Left ventricle myocardium superior (tissue), 1 donor: ENCODE measurements at places on chromosomes 16 and 17.
A peak's percentile ranks its signal among the peaks of the same experiment; 100 is the strongest.

- peak; percentile 93 for DNase-seq
These were observed 7.4 kb downstream of the KDM6B start for GRCh38 chr17:7841396-7841914.

DNA sequence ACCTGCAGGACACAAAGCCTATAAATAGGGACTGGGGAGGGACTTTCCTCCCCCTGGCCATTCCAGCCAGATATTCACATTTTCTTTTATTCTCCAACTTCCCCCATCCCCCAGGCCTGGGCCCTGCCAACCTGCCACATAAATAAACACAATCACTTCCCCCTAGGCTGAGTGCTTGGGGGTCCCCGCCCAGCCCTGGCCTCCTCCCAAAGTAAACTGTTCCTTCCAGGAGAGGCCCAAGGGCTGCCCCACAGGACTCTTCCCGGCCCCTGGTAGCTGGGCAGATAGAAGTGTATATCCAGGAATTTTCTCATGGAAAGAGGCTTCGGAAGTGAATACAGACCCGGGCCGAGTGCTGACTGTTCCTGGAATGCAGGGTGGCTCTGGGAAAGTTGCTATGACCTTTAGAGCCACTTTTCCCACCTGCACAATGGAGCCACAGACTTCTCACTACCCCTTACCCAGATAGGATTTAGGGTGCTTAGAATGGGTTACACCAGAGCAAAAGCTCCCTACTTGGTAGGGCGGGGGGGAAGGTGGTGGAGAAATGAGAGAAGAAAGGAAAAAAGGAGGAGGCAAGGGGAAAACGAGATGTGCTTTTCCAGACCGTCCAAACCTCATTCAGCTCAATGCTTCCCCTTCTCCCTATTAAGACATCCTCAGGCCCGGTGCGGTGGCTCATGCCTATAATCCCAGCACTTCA, 8.5 kb downstream of the CSF3 start:
- peak; percentile 44 for DNase-seq

DNA sequence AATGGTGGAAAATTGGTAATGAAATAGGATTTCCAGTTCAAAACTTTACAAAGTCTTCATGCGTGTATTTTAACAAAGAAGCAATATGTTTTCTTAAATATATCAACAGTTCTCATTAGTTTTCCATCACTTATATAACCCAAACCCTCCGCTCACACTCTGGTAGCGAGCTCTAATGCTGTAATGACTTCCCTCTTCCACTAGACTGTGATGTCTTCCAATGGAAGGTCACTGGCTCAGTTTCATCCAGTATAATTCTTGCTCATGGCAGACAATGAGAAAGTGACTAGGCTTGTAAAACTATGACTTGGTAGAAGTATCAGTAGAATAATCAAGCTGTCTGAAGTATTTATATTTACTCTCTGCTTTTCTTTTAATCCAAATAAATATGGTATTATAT, 32.8 kb downstream of the NETO2 start:
- DNase-seq: no peak

- DNase-seq: peak; percentile 29
These were observed 40.7 kb upstream of the SLC12A3 start for GRCh38 chr16:56824331-56824730.

GRCh38 chr16:46897471-46897870, 13.3 kb downstream of the GPT2 start:
- peak; percentile 64 for DNase-seq

GRCh38 chr17:49316258-49316570, 45.8 kb downstream of the ZNF652 start:
- DNase-seq: no peak

GRCh38 chr16:15031179-15031578, 24.7 kb downstream of the NTAN1 start:
- DNase-seq: no peak

DNA sequence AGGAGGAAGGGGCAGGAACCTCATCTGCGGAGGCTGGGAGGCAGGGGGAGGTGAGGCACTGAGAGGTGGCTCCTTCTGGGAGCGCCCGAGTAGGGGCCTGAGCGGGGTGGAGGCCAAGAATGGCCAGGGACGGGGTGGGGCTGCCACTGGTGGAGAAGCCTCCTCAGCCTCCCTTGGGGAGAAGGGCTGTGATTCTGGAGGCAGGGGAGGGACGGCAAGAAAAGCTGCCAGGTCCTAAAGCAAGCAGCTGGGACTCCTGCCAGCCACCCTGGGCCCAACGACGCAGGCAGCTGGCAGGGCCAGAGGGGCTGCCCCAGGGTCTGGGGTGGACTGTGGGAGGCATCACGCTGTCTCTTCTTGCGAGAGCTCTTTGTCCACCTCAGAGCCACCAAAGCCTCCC, 12.7 kb upstream of the MLKL start:
- no peak for DNase-seq
